ENCODE measurements at places on chromosomes 5 and 9.

DNA sequence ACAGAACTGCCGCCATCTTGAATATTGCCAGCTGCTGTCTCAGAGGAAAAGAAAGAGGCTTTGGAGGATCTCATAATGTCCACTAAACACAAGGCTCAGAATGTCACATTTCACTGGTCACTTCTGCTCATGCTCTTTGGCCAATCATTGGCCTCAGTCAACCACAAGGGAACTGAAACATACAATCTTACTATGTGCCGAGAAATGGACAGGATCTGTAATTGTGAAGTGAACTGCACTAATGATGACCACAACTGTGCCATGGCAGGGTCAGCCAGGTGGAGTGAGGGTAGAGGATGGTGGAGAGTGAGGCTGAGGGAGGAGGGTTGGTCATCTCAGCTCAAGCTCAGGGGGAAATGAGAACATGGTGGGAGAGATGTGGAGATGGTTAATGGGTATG lies 32.8 kb downstream of the GDNF start:
- no peak for DNase-seq

- no peak for DNase-seq
Observed at GRCh38 chr5:126542441-126542840, 52.6 kb downstream of the ALDH7A1 start.

- DNase-seq = no peak
Observed at GRCh38 chr5:142057697-142058056, 44.9 kb upstream of the GNPDA1 start.

- DNase-seq = peak; percentile 84
Observed at GRCh38 chr9:72292256-72292682, 72.7 kb downstream of the ZFAND5 start.

DNA sequence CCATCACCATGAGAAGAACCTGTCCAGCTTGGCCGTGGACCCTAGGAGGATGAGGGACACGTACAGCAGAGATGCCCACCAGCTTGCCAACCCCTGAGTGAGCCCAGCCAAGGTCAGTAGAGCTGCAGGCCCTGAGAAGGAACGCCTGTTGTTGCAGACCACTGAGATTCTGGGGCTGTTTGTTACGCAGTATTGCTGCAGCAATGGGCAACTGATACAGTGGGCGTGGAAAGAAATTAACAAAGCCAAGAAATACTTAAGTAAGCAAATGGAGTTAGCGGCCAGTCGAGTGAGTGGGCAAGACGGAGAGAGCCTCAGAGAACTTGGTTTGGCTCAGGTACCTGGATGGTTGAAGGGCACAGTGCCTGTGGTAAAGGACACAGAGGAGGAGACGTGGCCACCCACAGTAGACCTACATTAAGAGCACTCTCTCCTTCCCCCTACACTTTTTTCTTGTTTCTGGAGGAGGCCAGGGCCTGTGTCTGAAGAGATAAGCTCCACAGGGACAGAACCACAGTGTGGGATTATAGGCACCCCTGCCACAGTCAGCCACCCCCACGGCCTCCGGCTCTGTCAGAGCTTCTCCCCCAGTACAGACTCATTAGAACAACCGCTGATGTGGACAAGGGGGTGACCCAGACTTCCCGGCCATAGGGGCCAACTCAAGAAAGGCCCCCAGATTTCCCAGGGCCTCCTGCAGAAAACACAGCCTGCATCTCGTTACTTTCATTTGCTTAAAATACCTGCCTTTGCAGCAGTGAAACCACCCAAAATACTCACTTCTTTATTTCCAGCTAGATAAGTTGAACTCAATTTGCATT lies 40.1 kb upstream of the GRHPR start:
- DNase-seq = no peak

GRCh38 chr5:17182494-17182893 lies 34.9 kb upstream of the BASP1 start:
- DNase-seq = no peak

GRCh38 chr5:74428275-74428674 lies 212.3 kb downstream of the ENC1 start:
- no peak for DNase-seq

- DNase-seq = no peak
Observed at GRCh38 chr5:41334221-41334620, 120.9 kb upstream of the C6 start.

GRCh38 chr5:16784843-16785791 lies 151.0 kb downstream of the MYO10 start:
- DNase-seq = no peak

DNA sequence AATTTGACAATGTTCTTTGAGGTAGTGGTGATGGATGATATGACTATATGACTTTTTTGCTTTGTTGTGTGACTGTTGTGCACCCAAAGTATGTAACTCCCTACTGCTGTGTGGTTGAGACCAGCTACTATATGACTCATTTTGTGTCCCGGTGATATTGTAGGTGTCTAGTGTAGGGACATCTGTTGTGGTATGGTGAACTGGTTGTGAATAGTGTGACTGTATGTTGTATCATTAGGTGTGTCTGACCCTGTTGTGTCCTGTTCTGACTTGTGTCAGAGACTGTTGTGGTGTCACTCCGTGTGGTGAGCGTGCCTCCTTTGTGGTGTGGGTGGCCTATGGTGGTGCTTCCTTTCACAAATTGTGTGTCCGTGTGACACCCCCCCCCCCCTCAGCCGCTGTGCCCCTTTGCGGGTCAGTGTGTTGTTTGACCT lies 11.2 kb upstream of the CXXC5 start:
- no peak for DNase-seq

GRCh38 chr9:111963995-111964394 lies 67.4 kb downstream of the UGCG start:
- no peak for DNase-seq

- DNase-seq = no peak
Observed at GRCh38 chr5:160970605-160971191, 118.7 kb upstream of the ATP10B start.

- no peak for DNase-seq
Observed at GRCh38 chr5:176492431-176492830, 44.2 kb downstream of the FAF2 start.

DNA sequence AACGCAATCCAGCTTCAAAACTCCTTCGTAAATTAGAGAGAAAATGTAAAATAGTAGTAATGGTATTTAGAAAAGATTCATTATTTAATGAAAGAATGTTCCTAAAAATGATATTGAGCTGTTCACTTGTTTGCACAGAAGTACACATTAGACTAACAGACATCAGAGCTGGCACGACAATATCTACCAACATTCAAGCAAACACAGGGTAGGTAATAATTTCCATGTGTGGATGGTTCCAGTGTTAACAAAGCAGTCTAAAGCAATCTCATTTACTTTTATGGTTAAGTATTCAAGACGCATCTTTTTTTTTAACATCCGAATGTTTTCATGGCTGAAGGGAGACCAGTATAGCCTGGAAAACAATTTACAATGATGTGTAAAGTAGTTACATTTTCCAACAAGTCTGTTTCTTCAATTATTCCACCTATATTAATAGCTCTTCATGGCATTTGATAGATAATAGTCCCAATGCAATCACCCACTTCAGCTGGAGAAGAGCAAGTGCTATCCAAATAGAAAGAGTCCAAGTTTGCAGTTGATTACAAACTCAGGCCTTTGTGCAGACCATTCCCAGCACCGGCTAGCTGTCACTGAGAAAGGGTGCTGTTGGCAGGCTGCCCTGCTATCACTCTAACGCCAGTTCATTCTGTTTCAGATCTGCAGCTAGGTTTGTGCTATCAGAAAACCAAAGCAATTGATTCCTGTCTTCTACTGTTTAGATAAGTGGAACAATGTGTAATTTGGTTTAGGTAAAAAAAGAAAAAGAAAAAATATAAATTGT lies 458.8 kb downstream of the DTWD2 start:
- no peak for DNase-seq

DNA sequence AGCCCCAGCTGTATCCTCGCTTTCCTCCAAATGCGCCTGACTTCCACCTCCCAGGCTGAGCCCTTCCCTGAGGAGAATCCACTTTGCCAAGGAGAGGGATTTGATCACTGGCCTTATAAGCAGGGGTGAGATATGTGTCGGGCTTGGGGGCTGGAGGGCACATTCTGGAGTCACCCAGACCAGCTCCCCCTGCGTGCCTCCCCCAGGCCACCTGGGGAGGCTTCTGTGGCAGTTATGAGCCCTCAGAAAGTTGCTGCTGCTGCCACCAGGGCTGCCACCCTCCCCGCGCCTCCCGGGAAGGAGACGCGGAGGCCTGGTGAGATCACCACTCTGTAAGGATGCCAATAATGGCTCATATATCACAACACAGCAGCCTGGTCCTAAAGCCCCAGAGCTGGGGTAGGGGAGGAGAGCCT lies 211.5 kb downstream of the PAPPA start:
- DNase-seq = no peak

- no peak for DNase-seq
Observed at GRCh38 chr9:121192959-121193640, 8.6 kb downstream of the RAB14 start.

DNA sequence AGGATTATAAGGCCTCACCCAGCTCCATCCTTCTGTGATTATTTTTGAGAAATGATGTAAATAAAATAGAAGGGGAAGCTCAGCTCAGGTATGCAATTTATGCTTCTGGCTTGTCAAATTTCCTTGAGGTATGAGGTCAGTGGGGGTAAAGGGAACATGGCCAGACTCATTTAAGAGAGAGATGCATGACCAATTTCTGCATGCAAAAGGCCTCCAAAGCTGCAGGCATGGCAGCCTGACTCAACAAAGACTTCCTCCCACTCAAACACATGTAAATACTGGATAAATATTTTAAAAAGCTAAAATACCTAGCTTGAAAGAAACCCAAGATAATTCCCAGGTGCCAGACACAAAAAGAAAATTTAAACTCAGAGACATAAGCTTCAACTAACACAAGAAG lies 101.4 kb upstream of the SLC1A3 start:
- no peak for DNase-seq

GRCh38 chr5:149803641-149804468 lies 73.7 kb downstream of the PPARGC1B start:
- no peak for DNase-seq

GRCh38 chr5:142551338-142552067 lies 134.4 kb downstream of the FGF1 start:
- DNase-seq = no peak

- peak; percentile 84 for DNase-seq
Observed at GRCh38 chr5:7756453-7756852, 94.5 kb downstream of the CFAP90 start.

GRCh38 chr5:138658676-138659075 lies 83.5 kb upstream of the HSPA9 start:
- DNase-seq = no peak

GRCh38 chr5:159190170-159190569 lies 19.2 kb downstream of the RNF145 start:
- DNase-seq = no peak

- DNase-seq = no peak
Observed at GRCh38 chr9:123657099-123657498, 272.8 kb downstream of the DENND1A start.

GRCh38 chr5:8288334-8288733 lies 419.4 kb downstream of the MTRR start:
- no peak for DNase-seq

DNA sequence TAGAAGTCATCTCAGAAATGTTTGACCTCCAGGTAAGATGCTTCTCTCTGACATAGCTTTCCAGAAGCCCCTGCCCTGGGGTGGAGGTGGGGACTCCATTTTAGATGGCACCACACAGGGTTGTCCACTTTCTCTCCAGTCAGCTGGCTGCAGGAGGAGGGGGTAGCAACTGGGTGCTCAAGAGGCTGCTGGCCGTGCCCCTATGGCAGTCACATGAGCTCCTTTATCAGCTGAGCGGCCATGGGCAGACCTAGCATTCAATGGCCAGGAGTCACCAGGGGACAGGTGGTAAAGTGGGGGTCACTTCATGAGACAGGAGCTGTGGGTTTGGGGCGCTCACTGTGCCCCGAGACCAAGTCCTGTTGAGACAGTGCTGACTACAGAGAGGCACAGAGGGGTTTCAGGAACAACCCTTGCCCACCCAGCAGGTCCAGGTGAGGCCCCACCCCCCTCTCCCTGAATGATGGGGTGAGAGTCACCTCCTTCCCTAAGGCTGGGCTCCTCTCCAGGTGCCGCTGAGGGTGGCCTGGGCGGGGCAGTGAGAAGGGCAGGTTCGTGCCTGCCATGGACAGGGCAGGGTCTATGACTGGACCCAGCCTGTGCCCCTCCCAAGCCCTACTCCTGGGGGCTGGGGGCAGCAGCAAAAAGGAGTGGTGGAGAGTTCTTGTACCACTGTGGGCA lies 642 bp downstream of the CSF2 start:
- DNase-seq = no peak

DNA sequence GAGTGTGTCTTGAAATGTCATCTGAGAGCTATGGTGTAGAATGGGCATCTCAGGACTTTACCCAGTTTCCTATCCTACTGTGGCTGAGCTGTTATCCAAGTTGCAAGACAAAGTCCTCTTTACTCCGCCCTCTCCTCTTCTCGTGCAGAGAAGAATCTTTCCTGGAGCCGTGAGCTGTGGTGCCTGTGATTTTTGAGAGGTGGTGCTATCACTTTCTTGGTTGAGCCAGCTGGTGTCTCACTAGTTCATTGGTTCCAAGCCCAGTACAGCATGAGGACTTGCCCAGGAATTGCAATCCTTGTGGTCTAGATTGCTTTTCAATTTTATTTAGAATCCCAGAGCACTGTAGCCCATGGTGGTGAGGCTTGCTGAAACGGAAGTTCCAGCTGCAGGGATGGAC lies 2300.3 kb downstream of the MAT2B start:
- DNase-seq = no peak

GRCh38 chr5:174982485-174982884 lies 258.1 kb downstream of the MSX2 start:
- no peak for DNase-seq

GRCh38 chr9:105900123-105900522 lies 205.8 kb downstream of the TMEM38B start:
- DNase-seq = no peak

DNA sequence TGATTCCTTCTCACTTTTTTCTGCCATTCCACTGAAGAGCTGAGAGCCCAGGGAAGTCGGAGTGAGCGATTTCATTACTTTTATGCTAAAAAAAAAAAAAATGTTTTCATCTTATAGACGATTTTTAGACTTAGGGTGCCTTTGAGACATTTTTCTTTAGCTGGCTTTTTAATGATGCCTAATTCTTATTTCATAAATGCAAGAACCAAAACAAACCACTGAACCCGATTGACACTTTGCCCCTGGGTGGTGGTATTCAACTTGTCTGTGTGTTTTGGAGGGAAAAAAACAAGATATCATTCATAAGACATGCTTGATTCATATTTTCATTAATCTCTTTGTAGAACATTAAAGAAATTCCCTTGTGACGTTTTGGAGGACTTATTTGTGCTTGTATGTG lies 2.4 kb downstream of the TLE4 start:
- no peak for DNase-seq

DNA sequence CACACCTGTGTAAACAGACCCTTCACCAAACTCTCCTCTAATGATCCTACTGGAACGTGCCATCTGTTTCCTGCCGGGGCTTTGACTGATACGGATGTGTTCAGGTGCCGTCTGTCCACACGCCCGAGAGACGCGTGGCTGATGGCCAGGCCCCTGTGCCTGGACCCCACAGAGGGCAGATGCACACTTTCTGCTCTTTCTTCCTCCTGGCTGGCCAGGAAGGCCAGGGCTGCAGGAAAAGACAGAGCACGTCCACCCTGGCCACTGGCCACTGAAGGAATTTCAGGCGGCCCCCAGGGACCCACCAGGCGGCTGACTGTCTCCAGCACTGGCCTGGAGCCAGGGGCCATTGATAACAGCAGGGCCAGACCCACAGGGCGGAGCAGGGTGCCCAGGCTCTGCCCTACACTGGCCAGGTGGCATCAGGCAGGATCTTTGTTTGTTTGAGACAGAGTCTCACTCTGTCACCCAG lies 3.6 kb upstream of the ENG start:
- DNase-seq = no peak

- no peak for DNase-seq
Observed at GRCh38 chr9:106828070-106828469, 34.9 kb upstream of the ZNF462 start.

Data from suppressor macrophage (primary cell).